ENCODE measurements at places on chromosomes 7 and 10.

- no peak for DNase-seq
Measured at GRCh38 chr10:24344279-24344678, 135.3 kb downstream of the KIAA1217 start.

GRCh38 chr10:123865350-123865749, 26.3 kb downstream of the CPXM2 start:
- no peak for DNase-seq

GRCh38 chr10:91798649-91799611, 704 bp downstream of the TNKS2 start:
- DNase-seq: no peak

DNA sequence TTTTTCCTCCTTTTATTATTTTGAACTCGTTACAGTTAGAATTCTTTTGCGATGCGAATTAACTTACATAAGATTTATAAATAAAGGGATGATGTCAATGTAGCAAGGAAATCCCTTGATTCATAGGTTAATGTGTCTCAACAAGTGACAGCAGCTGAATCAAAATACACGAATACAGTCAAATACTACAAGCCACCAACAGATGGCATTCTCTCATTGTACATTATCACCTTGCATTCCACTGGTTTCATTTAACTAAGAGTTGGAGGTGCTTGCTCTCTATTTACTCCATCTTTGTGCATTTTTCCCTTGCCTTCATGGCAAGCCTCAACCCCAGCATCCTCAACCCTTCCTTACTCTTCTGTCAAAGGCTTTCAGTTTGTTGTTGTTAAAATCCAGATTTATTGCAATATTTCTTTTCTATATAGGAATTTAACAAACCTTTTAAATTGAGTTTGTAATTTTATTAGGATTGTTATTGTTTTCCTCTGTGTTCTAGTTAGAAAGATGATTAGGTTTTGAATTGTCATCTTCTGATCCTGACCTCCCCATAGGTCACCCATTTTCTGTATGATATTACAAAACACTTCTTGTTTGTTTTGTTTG, 78.3 kb downstream of the SLC25A40 start:
- no peak for DNase-seq

DNA sequence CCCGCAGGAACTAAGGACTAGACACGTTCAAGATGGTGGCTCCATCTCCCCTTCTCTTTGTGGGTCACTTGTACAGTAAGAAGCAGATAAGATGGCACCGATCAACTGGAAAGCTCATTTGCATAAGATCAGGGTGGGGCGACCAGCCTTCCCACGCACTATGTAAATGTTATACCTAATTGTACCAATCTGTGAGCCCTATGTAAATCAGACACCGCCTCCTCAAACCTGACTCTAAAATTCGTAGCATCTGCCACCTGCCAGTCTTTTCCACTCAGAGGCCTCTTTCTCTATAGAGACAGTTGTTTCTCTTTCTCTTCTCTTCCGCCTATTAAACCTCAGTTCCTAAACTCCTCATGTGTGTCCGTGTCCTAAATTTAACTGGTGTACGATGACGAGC, 324.5 kb downstream of the PHF14 start:
- DNase-seq: no peak

- no peak for DNase-seq
Measured at GRCh38 chr10:17708821-17709220, 43.2 kb upstream of the TMEM236 start.

DNA sequence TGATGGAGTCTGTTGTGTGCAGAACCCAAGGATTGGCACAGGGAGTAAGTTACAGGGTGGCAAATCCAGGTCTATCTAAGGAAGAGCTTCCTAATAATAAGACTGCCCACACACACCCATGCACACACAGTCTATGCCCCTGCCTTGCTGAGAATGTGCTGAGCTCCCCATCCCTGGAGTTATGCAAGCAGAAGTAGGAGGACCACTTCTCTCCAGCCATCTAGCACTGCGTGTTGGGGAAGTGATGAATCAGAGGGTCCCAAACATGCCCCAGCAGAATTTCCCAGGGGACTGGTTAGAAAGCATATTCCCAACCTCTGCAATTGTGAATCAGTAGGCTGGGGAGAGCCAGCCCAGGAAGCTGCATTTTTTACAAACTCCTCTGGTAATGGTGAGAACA, 117.2 kb downstream of the CDH23 start:
- no peak for DNase-seq
